ENCODE measurements at places on chromosomes 12 and 14.

DNA sequence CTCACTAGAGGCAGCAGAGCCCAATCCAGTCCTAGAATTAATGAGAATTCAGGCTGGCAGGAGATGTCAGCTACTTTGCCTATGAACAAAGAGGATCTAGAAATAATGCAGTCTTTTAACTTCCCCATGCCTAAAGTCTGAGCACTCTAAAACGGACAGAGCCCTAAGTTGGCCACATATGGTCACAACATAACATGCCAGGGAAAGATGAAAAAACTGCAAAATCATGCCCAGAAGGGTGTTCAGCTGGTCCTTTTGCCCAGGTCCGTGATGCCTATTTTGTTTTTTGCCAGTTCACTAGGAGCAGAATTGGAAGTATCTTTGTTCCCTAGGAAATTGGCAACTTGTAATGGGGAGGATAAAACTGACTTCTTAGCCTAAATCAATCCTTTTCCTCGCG is 20.3 kb upstream of the LMNTD1 start:
- DNase-seq: no peak

- no peak for DNase-seq
These were observed 75.0 kb downstream of the RFLNA start for GRCh38 chr12:124369827-124370378.

DNA sequence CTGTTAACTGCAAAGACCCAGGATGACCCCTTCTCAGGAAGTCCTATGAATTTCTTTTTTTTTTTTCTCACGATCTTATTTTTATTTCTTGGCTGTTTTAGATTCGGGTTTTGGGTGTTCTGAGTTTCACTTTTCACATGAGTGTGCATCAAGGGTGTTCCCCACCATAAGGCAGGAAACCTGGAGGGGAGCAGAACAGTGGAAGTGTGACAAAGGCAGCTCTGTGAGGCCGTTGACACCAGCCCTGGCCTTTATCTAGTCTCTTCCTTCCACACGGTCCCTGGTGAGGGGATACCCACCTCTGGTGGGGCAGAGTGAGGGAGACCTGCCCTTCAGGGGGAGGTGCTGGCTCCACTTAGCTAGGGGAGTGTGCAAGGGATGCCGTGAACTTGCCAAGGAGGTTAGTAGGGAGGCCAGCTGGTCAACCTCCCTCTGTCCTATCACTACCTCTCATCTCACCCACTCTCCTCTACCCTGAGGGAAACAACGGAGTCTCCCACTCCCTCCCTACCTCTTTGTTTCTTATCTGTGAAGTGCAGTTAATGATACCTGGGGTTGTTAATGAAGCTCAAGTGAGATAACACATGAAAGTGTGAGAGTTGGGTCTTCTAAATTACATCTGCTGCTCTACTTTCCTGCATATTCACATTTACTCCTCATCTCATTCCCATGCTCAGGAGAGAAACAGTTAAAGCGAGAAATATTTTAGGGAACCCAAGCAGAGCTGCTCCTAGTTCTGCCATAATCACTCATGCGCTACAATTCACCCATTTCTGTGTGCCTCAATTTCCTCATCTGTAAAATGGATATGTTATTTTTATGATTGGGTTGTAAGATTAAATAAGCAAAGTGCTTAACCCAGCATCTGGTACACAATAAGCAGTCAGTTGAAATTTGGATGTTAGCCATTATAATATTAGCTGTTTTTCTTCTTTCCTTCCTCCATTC is 4.4 kb upstream of the GALNT6 start:
- DNase-seq: no peak

DNA sequence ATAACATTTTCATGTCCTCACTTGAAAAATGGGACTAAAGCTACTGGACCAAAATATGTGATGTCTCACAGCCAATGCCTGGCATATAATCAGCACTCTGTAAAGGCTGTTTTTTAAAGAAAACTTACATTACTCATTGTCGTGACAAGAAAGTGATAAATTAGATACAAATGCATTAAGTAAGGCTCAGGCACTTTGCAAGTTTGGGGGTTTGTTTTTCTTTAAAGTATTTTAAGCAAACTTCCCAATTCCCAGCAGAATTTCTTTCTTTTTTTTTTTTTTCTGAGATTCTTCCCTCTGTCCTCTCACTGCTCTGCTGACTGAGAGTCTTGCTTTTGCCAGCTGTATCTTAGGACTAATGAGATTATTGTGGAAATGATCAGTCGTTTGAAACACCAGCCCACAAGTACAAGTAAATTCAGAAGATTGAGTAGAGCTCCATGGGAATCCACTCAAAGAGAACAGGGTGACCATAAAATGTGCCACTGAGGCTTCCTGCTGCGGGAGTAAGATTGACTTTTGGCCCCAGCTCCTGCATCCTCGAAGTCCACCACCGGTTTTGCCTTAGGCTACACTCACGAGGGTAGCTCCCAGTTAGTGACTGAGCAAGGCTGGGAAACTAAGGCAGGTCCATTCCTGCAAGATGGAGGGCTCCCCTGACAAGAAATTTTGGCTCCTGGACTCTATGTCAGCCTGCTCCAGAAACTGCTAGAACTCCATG is 82.8 kb downstream of the TMTC1 start:
- no peak for DNase-seq

- DNase-seq: no peak
These were observed 214.3 kb downstream of the EFCAB11 start for GRCh38 chr14:89740241-89740640.

DNA sequence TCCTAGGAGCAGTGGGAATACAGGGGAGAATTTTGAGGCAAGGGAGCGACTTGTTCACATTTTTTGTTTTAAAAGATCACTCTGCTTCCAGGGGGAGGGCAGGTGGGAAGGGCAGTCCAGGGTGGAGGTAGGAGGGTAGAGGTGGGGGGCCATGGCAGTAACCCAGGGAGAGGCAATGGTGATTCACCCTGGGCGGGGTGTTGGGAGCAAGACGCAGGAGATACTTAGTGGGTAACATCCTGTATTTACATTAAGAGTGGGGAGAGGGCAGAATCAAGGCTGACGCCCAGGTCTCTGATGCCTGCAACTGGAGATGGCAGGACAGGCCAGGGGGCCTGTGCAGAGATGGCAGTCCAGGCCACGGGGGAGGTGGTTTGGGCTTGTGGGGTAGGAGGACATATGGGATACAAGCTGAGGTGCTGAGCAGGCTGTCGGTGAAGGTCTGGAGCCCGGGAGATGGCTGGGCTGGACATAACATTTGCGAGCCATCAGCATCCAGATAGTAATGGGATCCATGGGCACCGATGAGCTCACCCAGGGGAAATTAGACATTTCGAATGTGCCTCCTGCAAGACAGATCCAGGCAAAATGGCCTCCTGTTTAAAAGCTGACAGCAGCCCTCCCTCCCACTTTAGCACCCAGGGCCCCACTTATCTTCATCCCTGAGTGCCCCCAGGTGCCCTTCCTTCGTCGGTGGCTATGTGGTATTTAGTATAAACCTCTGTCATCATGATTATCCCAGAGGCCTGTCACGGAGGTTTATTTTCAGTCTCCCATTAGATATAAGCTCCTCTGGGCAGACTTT is 9.3 kb downstream of the EML1 start:
- DNase-seq: no peak

DNA sequence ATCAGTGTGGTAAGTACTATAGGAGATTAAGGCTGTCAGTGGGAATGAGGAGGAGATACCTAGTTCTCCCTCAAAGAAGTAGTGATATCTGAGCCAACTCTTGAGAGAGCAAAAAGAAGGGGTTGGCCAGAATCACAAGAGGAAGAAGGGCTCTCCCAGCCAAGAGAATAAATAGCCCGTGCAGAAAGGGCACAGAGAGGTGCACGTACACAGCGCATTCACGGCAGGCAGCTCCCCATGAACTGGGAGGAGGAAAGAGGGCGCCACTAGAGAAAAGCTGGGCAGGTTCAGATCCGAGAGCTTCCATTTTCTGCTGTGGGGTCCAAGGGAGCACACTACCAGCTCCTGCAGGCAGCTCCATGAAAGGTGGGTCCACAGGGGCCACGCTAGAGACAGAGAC is 59.9 kb downstream of the PPP2R5E start:
- DNase-seq: no peak

DNA sequence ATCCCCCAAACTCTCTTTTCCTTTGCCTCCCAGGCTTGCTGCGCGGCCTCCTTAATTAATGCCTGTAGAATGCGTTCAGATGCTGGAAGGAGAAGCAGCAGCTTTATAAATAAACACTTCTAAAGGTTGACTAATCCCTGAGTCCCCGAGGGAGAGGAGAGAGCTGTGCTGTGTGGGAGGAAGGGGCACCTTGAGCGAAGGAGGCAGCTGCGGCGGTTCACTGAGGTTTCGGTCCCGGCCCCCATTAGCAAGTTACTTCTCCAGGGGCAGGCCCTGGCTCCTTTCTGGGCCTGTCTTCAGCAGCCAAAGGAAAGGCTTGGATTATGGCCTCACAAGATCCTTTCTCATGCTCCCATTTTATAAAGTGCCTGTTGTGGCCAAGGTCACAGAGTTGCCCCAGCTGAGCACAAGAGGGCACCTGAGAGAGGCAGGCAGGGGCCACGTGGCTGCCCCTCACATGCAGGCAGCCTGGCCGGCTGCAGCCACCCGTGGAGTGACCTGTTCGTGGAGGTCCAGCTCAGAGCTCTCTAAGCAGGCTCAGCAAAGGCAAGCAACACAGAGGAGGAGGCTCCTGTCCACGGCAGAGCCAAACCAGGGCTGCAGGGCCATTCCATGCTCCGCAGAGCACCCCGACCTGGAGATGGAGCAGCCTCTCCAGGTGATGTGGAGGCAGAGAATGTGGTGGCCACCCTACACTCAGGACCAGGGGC is 15.0 kb upstream of the CACNA2D4 start:
- no peak for DNase-seq

DNA sequence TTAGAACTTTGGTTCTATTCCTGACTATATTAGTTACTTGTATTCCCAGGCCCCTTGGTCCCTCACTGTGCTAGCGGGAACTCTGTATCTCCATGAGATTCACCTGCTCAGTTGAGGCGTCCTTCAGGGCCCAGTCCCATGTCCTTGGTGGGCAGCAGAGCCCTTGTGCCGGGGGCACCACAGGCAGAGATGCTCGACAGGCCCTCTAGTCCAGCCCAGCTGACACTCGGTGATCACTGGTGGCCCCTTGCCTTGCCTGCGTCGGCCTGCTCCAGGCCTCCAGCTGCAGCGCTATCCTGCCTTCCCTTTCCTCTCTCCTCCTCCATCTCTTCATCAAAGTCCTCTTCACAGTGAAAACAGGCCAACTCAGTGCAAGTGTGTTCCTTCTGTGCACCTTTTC is 70.0 kb downstream of the ANKRD9 start:
- no peak for DNase-seq

DNA sequence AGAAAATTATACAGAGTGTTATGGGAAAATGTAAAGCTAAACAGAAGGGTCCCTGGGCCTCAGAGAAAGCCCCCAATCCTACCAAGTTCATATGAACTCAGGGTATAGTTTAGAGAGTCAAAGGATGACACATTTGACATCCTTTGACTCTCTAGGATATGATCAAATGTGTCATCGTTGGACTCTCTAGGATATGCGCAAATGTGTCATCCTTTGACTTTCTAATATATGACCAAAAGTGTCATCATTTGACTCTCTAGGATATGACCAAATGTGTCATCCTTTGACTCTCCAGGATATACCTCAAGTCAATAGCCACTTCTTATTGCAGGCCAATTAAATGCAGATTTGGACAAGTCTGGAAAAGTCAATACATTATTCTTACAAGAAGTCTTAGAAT is 204.8 kb upstream of the IGF1 start:
- DNase-seq: no peak

DNA sequence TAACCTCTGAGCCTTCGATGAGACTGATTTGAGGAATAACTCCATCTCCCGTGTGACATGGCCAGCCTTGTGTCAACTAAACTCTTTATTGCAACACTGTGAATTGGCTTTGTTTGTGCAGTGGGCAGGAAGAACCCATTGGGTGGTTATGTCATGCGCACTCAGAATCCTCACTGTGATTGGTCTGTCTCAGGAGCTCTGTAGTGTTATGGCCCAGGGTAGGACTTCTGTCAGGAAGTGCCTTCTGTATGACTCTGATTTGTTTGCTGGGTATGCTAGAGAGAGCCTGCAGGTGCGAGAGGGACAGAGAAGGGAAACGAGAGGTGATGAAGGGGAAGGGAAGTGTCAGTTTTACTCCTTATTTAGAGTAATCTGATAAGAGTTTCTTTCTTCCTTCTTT is 71.5 kb upstream of the DCD start:
- DNase-seq: no peak

DNA sequence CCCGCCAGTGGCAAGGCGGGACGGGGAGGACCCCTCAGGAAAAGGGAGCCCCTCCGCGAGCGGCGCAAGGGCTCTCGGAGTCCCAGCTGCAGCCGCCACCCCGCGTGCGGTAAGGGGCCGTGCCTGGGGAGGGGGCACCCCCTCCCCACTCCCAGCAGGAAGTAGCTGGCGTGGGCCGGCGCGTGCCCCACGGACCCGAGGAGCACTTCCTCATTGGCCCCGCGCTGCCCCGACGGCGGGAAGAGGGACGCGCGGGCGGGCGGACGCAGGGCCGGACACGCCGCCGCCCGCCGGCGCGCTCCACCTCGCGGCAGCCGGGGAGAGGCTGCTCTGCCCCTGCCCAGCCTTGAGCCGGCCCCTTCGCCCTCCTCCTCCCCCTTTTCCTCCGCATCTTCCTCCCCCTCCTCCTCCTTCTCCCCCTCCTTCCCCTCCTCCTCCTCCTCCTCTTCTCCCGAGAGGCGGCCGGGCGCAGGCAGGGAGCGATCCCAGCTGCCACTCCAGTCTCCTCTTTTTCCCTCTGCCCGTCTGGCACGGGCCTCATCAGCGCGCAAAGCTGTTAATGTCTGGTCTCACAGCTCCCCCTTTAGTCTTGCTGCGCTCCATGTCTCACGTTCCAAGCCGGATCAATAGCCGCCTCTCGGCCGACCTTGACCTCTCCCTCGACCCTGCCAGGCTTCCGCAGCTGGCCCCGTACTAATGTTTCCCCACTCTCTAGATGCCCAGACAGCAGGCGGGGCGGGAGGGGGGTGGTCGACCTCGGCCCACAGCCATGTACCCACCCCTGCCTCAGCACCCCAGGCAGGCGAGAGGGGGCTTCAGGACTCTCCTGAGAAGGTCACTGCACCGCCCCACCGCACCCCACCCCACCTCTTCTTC is 2.6 kb upstream of the BCL11B start:
- DNase-seq: no peak

DNA sequence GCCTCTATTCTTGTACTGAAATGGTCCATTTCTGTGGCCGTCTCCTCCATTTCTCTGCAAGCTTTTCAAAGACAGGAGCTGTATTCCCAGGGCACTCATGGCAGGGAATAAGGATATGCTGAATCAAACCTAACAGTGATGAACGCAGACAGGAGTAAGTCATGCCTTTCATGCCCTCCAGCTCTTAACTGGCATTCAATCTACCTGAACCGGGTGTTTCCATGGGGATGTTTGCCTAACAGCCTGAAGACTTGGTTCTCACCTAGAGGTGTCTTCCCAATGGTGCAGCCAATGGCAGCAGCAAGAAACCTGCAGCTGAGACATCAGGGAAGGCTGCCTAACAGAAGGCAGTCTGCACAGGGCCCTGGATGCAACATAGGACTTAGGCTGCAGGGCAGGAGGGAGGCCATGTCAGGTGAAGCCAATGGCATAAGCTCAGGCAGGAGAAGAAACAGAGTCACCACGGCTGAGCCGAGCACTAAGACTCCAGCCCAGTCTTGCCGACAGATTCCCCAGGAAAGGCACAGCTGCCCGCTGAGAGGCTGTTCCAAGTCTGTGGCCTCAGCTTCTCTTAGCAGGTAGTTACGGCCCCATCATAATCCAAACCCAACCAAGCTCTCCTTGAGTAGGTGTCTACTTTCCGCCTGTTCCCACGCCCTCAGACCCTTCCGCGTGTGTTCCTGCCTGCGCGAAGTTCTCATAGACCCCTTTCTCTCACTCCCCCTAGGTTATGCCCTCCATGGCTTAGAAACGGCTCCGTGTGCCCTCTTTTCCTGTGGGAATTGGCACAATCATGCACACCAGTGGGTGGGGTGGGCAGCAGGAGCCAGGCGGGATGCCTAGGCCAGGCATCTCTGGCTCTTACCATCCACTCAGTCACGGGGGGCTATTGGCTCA is 44.1 kb downstream of the VWF start:
- DNase-seq: no peak

All from activated CD4-positive, alpha-beta T cell treated with anti-CD3 and anti-CD28 coated beads, Interleukin-2, amount 50 U/mL, for 4 hours (primary cell).